ENCODE measurements at places on chromosomes 7 and 10.
A peak's percentile ranks its signal among the peaks of the same experiment; 100 is the strongest.

- DNase-seq: no peak
Observed at GRCh38 chr10:60288256-60288655, 101.4 kb downstream of the ANK3 start.

DNA sequence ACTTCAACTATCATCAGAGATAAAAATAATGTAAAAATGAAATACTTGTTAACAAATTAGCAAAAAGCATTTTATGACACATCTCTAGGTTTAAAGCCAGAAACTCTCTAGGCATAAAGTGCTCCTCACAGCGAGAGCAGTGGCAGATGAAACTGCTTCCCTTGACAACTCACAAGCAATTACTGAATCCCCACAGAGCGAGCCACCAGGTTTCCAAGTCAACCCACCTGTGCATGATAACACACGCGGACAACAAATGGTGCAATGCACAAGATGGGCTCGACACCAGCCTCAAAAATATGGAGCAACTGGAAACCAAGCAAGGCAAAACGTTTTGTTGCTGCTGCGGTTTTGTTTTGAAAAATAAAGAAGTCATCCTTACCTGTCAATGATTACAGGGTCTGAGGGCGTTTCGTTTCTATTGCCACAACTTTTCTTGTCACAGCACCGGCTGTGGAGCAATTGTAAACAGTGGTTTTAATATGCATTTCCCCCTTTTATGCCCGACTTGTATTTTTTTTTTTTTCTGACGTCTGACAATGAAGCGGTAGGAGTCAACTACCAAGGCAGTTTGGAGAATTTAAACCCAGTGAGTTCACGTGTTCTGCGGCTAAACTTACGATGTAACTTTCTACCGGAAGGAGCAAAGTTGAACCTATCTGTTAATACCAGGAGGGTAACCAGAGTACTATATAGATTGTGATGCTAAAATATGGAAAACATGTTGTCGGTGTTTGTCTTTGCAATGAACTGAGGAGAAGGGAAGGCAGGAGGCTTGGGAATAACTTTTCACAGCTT lies 7.0 kb downstream of the EBF3 start:
- no peak for DNase-seq

- no peak for DNase-seq
Observed at GRCh38 chr10:100743626-100744135, 1.7 kb upstream of the PAX2 start.

DNA sequence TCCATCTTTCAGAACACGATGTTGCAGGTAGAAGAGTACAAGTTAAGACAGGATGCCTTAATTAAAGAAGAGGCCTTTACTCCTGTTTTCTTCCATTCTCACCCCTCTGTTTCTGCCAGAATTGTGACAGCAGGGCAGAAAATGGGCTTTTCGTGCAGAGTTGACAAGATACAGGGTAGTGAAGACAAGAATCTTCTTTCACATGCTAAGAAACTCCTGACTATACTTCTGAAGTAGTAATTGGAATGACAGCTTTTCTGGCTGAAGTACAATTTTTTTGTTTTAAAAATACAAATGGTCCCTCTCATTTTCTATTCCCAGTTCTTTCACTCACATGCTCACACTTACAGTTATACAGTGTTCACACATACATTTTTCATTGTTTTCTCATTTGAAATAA lies 22.1 kb downstream of the HDAC9 start:
- DNase-seq: no peak

- DNase-seq: no peak
Observed at GRCh38 chr7:132103718-132104117, 472.6 kb downstream of the PLXNA4 start.

GRCh38 chr10:6035101-6035834 lies 26.9 kb downstream of the IL2RA start:
- DNase-seq: no peak

GRCh38 chr7:135414850-135415439 lies 95.0 kb downstream of the CNOT4 start:
- DNase-seq: no peak

GRCh38 chr7:24826662-24827020 lies 69.4 kb upstream of the GSDME start:
- DNase-seq: no peak

DNA sequence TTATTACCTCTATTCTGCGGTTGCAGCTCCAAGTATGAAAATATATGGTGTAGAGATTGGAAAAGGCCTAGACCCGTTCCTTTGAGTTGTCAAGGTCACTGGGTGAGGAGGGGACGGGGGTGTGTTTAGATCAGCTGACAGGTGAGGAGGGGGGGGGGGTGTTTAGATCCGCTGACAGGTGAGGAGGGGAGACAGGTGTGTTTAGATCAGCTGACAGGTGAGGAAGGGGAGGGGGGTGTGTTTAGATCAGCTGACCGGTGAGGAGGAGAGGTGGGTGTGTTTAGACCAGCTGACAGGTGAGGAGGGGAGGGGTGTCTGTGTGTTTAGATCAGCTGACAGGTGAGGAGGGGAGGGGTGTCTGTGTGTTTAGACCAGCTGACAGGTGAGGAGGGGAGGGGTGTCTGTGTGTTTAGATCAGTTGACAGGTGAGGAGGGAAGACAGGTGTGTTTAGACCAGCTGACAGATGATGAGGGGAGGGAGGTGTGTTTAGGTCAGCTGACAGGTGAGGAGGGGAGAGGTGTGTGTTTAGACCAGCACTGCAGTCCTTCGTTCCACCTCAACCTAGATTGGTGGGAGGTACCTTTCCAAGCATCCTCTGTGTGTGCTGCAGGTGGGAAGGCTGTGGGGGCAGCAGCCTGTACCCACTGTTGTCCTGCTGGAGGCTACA lies 655.0 kb upstream of the ADARB2 start:
- DNase-seq: no peak

DNA sequence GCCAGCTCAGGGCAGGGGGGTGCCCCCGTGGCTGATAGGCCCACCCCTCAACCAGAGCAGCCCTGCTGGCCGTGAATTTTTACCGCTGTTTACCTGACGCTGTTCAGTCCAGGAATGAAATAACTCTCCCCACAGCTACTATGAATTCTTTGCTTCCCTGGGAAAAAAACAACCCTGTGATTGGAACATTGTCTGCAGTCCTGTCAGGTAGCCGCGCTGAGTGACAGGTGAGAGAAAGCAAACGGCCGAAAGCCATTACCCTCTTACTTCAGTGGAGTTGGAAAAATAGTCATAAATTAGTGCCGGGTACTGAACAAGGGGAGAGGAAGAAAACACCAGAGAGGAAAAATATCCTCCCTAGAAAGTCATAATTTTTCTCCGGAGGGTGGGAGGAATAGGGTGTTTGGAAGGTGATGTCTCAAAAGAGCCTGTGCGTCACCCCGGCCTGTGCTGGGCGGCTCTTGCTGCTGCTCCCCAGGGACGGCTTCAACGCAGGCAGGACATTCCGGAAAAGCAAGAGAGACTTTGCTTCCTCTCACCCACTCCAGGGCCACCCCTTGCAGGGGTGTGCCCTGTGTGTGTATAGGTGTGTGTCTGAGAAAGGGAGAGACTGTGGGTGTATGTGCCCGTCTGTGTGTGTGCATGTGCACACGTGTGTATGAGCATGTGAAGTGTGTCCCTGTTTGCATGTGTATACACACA lies 69.0 kb downstream of the CDH23 start:
- DNase-seq: no peak

DNA sequence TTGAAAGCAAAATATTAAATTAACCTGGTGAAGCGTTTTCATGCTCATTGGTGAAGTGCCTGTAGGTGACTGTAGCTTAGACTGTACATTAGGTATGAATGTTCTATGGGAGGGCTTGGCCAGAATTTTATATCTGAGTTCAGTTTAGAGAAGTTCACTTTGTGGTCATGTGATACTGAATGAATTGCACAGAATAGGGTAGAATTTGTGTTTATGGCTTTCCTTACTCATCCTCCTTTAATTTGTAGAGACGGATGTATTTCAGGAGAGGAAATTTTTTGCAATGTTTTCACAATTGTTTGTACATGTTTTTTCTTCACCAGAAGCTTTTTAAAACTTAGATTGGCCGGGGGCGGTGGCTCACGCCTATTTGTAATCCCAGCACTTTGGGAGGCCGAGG lies 32.3 kb downstream of the REEP3 start:
- no peak for DNase-seq

- no peak for DNase-seq
Observed at GRCh38 chr10:69696073-69696731, 66.2 kb downstream of the FAM241B start.

GRCh38 chr10:119658274-119658673 lies 7.1 kb downstream of the BAG3 start:
- DNase-seq: peak; percentile 80

- no peak for DNase-seq
Observed at GRCh38 chr7:42671627-42672026, 240.2 kb downstream of the C7orf25 start.

- no peak for DNase-seq
Observed at GRCh38 chr10:72285972-72286521, 12.3 kb downstream of the DDIT4 start.

DNA sequence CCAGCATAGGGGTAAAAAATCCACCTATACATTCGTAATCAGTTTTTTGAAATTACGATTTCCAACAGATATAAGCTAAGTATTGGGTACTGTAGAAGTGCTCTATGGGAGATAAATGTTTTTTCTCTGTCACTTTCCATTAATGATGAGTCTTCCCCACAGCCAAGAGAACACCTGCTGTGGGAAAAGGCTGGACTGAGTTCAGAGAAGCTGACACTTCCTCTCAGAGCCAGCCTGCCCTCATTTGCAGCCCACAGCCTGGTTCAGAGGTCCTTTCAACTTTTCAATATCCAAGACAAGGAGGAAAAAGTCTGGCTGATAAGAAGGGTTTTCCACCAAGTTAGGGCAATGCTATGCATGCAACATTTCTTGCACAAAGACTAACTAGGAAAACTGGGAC lies 64.5 kb upstream of the DNAJB12 start:
- no peak for DNase-seq

- no peak for DNase-seq
Observed at GRCh38 chr7:91777522-91777921, 103.0 kb downstream of the MTERF1 start.

DNA sequence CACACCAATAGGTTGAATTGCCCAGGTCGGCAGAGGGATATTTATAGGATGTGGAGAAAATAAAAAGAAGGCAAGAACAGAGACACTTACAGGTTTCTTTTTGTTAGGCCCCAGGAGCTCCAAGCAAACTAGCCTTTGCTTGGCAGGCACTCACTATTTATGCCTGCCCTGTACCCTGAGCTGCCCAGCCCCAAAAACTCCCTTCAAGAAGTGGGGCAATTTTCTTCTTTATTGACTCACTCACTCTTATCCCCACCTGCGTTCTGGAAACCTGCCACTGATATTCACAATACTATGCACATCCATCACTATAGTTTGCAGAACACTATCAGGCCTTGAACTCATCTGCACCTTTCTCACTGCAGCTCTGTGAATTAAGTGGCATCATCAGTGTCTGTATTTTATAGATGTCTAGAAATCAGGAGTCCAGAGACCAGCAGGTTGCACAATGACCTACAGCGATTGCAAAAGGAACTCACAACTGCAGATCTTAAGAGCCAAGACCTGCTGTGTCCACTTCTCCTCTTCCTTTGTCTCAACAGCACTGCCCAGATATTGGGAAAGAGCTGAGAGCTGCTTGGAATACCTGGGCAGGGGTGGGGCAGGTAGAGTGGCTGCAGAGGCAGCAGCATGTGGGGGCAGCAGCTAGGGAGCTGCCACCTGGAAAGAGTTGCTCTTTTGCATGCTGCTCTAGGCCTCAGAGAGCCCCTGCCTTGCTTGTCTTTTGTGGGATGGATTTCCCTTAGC lies at the start of gene SFTPD:
Gene SFTPD (minus strand): TSS at position 130 of the 747 bp plus-strand sequence. CDS start 2,446 bp downstream, outside the sequence.
- DNase-seq: no peak

- no peak for DNase-seq
Observed at GRCh38 chr7:75727881-75728593, 10.7 kb downstream of the HIP1 start.

GRCh38 chr10:43822631-43823580 lies 174.2 kb upstream of the ZNF32 start:
- no peak for DNase-seq

DNA sequence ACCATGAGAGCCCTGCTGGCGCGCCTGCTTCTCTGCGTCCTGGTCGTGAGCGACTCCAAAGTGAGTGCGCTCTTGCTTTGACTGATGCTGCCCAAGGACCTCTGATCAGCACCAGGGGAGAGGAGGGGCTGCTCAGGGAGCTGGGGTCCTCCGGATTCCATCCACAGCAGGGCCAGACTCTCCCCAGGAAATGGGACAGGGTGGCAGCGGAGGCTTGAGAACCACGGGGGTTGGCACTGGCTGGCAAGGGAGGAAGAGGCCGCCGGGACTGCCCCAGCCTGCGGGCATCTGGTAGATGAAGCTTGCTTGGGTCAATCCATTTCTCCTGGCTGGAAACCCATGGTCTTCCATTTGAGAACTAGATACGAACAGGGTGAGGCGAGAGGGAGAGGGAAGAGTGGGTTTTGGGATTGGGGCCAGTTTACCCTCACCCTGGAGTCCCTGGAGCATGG lies 647 bp downstream of the PLAU start:
- DNase-seq: no peak

DNA sequence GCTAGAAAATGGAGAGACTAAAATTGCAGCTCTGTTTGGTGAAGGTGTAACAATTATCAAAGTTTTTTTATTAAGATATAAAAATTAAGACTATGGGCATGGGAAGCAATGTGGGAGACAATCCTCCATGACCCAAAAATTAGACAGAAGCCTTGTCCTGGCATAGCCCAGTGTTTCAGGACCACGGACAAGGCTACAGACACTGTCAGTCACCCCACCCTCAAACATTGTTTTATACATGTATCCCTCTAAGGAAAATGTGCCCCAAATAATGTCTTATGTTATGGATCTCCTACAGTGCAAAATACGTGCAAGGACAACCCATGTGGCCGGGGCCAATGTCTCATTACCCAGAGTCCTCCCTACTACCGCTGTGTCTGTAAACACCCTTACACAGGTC lies 24.0 kb downstream of the HABP2 start:
- DNase-seq: no peak

DNA sequence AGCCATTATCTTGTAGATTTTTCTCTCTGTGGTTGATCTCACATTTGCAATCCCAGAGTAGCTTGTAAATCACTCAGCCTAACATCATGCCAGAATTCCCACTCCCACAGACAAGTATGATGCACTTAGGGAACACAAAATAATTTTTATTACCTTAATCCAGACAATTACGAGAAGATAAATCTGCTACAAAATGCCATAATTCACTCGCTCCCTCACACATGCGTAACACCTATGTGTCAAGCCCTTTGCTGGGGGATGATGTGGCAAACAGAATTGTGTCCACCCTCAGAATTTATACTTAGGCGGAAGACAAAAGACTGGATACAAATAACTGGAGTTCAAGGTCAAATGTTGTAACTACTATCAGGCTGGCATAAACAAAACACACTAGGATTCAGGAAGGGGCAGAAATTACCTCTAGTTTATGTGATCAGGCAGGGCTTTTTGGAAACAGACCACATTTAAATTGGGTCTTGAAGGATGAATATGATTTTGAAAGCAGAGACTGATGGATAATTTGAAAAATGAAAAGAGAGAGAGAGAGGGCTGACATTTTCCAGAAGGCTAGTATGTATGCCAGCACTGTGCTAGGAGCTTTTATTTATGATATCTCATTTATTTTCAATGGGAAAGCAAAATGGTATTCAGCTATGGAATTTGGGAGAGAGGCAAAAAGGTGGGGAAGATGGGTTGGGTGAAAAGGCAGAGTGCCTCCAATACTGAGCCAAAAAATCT lies 69.8 kb downstream of the DOCK4 start:
- no peak for DNase-seq

- DNase-seq: no peak
Observed at GRCh38 chr10:97514344-97514743, 15.6 kb downstream of the UBTD1 start.

GRCh38 chr10:14200698-14201544 lies 129.8 kb downstream of the FRMD4A start:
- no peak for DNase-seq

- peak; percentile 25 for DNase-seq
Observed at GRCh38 chr7:137957887-137958286, 44.0 kb downstream of the CREB3L2 start.

All from T1000 (cell line).